Mucosa of descending colon (tissue), 3 donors: ENCODE measurements at places on chromosomes 3 and 15. TPM values are rescaled to one million over a fixed set of nuclear protein-coding genes. Genes with fewer than 3 reads are reported as not detected.

DNA sequence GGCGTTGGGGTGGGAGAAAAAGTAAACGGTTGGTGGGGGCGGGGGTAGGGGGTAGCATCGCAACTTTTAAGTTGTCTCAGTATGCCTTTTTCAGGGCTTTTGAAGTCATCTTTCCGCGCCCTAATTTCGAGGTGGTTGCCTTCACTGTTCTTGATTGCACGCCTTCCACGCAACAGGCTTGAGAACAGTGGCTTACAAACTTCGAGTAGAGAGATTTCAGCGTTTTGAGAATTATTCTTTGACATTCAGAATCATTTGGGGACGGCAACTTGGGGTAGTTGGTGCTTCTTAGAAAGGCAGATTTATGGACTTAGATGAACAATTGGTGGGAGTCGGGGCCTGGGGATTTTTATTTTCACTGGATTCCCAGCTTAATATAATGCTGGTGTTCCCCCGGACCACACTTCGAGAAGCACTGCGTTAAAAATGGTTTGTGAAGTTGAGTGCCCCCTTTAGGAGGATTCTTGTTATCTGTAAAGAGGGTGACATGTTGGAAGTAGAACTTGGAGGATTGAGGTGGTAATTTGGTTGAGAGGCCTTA lies 880 bp downstream of the PPP4R2 start:
- no peak for DNase-seq

The THSD4 gene
- total RNA-seq: 46.2 TPM

GRCh38 chr3:57919987-57920386 lies 88.2 kb upstream of the FLNB start:
- no peak for DNase-seq

GRCh38 chr3:15497964-15498363 lies 23.5 kb downstream of the COLQ start:
- no peak for DNase-seq

DNA sequence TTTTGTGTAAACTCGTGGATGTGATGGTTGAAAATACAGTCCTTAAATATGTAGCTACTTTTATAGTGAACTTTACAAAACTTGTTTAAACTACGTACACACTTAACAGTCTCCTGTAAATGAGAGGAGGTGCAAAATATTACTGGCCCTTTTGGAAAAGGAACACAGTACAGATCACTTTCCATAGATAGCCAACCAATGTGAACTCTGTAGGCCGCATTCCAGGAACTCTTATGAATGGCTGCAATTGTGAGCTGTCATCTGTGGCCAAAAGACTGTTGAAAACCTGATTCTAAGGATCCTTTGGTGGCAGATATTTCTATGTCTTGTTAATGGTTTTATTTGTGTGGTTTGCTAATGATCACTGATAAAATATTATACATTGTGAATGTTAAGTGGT lies 6.2 kb downstream of the TSC22D2 start:
- DNase-seq: no peak

The ATP13A5 gene
- total RNA-seq: 0.35 TPM

The CISH gene
- 19.2 TPM for total RNA-seq

- DNase-seq: no peak
Measured at GRCh38 chr3:189799366-189799765, 168.2 kb downstream of the TP63 start.
